ENCODE measurements at places on chromosomes 7 and 10.
A peak's percentile ranks its signal among the peaks of the same experiment; 100 is the strongest.

DNA sequence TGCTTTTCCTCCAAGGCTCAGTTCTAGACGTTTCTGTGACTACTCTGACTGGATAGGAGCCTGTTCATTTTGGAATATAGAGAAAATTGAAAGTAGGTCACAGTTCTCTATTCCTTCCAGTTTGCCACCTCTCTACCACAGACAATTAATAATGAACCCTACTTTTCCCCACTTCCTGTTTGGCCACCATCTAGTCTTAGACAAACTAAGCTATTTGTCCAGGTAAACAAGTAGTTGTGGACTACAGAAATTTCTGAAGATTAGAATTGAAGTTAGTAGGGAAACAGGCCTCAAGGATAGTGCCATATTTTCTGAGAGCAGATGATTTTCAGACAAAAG lies 87.0 kb downstream of the AUTS2 start:
- DNase-seq: no peak

DNA sequence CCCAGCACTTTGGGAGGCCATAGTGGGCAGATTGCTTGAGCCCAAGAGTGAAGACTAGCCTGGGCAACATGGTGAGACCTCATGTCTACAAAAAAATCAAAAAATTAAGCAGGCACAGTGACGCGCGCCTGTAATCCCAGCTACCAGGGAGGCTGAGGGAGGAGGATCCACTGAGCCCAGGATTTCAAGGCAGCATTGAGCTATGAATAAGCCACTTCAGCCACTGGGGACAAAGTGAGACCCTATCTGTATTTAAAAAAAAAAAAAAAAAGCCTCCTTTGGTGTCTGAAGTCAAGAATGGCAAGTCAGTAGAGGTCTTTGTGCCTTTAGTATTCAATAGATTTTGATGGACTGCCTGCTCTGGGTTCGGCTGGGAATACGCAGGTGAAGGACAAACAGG lies 85.7 kb downstream of the RALA start:
- no peak for DNase-seq

GRCh38 chr10:94287336-94287735 lies 75.4 kb downstream of the NOC3L start:
- DNase-seq: peak; percentile 57

GRCh38 chr7:41331194-41331593 lies 371.7 kb downstream of the INHBA start:
- DNase-seq: no peak

- DNase-seq: peak; percentile 95
These were observed 177.6 kb upstream of the SEMA3A start for GRCh38 chr7:84372155-84372621.

GRCh38 chr7:139955109-139955820 lies 107.5 kb downstream of the PARP12 start:
- DNase-seq: no peak

- no peak for DNase-seq
These were observed 23.1 kb downstream of the PRF1 start for GRCh38 chr10:70579234-70580002.

- DNase-seq: peak; percentile 45
These were observed 368.4 kb upstream of the ZMIZ1 start for GRCh38 chr10:78700413-78700812.

DNA sequence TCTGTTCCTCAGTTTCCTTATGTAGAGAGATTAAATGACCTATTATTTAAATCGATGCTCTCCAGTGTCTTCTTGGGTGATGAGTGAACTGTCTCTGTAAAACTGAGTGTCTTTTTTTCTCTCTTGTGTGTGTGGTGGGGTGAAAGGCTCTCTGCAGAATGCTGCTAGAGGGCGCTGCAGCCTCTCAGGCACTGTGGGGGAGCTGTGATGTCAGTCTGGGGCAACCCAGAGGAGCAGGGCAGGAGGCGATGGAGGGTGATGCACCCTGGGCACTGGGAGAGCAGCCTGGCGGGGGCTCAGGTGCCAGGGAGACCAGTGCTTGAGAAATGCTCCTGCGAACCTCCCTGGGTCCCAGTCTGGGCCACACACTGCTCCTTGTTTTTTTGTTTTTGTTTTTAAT lies 110.1 kb upstream of the POM121L12 start:
- DNase-seq: no peak

GRCh38 chr7:112782498-112782897 lies 7.7 kb downstream of the TMEM168 start:
- DNase-seq: no peak
